ENCODE measurements at places on chromosomes 5 and 9.

GRCh38 chr9:121786543-121786948, 135.1 kb downstream of the DAB2IP start:
- DNase-seq, result no peak

DNA sequence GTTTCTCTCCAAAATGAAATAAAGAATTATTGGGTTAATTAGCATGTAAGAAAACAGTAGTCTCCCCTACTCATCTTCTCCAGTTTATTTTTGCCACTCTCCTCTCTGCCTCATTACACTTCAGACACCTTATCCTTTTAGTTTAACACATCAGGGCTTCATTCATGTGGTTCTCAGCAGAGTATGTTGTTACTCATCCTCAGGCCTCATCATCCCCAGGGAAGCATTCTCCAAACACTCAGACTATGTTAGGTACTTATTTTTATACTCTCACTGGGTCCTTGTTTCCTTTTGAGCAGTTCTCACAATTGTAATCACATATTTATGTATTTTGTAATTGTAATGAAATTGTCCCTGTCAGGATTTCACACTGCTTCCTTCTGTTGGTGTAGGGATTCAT, 470.5 kb downstream of the PDE4D start:
- peak; percentile 53 for DNase-seq

DNA sequence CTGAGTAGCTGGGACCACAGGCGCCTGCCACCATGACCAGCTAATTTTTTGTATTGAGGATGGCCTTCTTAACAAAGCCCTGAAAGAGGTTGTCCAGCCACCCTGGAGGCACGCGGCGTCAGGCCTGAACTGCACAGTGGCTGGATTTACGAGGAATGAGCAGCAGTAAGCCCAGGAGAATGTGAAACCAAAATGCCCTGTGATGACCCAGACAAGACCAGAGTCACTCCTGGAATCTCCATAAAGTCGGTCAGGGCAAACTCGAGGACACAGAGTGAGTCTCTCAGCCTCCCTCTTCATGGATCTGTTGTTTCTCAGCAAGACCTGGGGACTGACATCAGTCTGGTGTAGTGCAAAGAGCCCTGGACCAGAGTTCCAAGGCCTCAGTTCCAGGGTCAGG, 53.2 kb upstream of the C5orf58 start:
- no peak for DNase-seq

- no peak for DNase-seq
These were observed 341.8 kb downstream of the NFIB start for GRCh38 chr9:13971966-13972655.

DNA sequence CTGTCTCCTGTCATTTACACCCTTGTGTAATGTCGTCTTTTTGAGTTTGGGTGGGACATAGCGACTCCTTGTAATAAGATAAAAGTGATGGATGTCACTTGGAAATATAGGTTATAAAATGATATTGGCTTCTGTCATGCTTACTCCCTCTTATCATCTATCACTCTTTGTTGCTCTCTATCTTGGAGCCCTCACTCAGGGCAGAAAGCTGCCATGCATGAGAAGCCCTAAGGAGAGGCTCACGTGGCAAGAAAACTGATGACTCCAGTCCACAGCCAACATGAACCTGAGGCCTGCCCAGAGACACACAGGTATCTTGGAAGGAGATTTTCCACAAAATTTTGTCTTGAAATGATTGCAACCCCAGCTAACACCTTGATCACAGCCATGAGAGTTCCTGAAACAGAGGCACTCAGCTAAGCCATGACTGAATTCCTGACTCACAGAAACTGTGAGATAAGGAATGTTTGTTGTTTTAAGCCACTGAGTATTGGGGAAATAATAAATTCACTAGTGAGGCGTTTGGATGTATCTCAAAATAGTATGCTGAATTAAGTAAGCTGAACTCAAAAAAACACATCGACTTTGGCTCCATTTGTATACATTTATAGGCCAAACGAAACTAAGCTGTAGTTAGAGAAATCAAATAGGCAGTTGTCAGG, 216.7 kb downstream of the CDH18 start:
- no peak for DNase-seq

GRCh38 chr9:124776954-124777648, at the start of gene OLFML2A:
Gene OLFML2A, plus strand, starts transcription at chr9:124777133. Its CDS starts 138 bp downstream, at chr9:124777271.
- peak; percentile 8 for DNase-seq

GRCh38 chr9:73116880-73117279, 34.8 kb upstream of the ANXA1 start:
- no peak for DNase-seq

- no peak for DNase-seq
These were observed 7.3 kb upstream of the RANBP17 start for GRCh38 chr5:170854566-170854965.

DNA sequence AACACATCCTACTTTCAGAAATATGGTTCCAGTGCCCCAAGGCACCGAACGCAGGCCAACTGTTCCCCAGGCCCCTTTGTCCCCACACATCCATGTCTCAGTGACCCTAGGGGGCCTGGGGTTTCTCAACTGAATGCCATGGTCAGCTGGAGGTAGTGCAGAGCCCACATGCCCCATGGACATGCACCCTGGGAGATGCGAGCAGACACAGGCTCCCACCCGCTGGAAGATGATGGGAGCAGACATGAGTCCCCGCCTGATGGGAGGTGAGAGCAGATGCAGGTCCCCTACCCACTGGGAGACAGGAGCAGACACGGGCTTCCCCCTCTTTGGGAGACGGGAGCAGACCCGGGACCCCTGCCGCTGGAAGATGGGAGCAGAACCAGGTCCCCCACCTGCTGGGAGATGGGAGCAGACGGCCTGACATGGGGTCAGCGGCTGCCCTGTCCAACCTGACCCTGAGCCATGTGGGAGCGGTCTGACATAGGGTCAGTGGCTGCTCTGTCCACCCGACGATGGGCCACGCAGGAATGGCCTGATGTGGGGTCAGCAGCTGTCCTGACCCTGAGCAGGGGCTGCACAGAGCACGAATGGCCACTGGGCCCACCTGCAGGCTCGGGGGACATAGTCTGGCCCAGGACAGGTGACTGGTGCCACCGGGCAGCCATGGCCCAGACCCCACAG, 18.4 kb downstream of the ZDHHC11B start:
- DNase-seq, result no peak

DNA sequence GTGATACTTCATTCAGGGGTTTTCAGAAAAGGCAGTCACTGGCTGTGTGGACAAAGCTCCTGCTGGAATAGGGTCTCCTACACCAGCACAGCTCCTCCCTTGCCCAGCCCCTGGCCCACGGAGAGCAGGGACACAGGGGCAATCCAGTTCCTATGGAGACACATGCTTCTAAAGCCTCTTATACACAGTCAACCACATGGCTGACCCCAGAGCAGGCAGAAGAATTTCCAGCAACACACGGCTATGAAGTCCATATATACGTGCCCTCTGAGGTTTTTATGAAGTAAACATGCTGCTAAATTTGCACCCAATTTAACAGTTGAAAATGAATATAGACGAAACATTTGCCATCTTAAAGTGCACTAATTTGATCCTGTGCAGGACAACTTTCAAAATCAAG, 19.4 kb downstream of the PSMB7 start:
- DNase-seq, result no peak

- DNase-seq, result no peak
These were observed 734.8 kb downstream of the TLE1 start for GRCh38 chr9:80954521-80954920.

GRCh38 chr5:134145041-134145757, 30.7 kb downstream of the TCF7 start:
- no peak for DNase-seq

DNA sequence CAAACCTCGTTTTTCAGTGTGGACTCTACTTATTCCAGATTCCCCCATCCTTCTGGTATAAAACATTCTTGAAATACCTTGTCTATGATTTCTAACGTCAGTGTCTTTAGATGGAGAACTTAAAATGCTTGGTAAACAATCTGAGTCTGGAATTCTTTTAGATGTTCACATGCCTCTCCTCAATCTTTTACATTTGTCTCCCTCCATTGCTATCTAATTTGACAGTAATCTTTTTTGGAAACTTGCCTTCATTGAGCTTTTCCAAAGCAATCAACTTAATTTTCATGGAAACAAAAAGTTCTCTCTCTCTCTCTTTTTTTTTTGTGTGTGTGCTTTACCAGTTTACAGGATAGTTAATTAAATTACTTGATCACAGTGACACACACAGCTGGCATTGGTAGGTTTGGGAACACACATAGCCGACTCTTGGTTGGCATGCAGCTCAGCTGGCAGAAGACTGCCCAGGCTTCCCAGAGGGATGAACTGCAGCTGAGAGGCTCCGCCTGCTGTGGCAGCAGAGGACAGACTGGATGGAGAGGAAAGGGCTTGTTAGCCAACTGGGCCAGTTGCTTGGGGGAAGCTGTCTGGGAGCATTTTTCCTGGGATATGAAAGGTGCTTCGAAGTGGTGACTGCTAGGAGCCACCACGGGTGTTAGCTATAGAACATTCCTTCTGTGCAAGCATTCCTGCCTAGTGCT, 271.3 kb downstream of the ZSWIM6 start:
- peak; percentile 7 for DNase-seq

DNA sequence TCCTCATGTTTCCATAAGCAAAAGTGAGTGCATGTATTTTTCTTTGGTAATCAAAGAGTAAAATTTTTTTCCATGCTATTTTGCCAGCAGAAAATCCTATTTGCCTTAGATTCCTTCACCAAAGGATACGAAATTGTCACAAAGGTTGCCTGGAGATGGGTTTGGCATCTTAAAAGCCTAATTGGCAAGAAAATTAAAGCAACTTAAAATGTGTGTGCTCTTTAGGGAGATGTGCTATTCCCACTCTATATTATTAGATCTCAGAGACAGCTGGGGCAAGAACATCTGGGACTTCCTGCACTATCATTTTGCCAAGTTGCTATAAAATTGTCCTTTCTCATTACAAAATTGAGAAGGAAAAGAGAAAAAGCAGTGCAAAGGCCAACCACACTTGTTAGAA, 146.1 kb downstream of the PLCXD3 start:
- no peak for DNase-seq

DNA sequence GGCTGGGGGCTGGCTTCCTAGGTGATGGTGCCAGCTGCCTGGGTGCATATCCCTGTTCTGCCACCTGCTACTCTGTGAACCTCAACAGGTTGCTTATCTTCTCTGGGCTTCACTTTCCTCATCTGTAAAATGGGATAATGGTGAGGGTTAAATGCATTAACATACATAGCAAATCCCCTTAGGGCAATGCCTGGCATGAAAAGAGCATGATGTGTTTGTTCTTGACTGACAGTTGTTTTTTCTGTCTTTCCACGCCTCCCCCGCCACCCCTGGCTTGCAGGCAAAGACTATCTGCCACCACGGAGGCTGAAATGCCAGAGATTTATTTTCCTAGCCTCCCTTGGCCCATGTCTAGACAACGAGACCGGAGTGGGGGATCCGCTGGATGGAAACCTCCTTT, 280.5 kb downstream of the NSG2 start:
- DNase-seq, result no peak

DNA sequence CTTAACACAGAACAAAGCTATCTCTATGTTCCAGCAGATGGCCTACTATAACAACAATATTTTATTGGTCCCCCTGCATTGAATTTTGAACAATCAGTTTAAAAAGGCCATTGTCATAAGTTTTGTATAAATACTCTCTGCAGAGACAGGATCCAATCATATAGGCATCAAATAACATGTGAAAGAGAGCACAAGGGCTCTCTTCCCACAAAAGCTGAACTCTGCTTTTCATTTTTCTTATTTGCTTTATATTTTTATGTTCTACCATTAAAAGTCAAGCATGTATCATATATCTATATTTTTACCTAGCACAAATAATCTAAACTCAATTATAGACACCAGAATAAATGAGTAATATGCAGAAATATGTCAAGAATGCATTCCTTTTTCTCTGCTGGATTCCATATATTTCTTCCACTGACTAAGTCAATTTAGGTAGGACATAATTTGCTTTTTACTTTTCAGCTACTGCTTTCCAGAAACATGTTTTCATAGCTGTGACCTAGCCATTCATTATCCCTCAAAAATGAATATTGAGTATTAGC, 143.6 kb downstream of the CDH9 start:
- no peak for DNase-seq

DNA sequence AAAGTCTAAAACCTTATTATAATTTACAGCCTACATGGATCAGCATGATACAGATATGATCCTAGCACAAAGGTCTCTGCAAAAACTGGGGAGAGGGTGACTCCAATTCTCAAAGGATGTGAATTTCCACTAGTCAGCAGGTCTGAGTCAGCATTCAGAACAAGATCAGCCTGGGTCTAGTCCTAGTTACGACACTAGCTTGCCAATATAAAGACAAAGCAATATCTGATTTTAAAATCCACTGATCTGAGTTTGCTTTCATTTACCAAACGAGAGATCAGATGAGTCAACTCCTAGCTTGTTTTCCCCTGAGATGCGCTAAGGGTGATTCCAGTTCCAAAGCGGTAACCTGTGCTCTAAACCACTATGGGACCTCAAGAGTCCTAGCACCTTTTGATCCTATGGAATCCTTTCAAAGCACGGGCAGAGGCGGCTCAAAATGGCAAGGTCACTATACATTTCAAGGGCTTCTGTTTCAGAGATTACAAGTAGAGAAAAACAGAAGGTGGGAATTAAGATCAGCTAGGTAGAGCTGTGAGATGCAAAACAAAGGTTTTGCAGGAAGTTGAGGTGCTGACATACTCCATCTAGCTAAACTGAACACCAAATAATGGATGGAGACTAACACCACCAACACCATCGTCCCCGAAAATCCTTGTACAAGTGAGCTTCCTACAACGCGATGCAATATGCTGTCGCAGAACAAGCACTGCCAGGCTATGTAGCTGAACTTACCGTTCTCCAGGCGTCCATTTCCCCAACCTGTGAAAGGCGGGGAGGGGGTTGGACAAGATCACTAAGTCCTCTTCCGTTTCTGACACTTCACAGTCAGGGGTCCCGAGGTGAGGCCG, 906 bp downstream of the SLC25A51 start:
- peak; percentile 75 for DNase-seq

GRCh38 chr9:89465726-89466308, 32.1 kb downstream of the SEMA4D start:
- no peak for DNase-seq

- DNase-seq, result no peak
These were observed 94.3 kb downstream of the PRKACG start for GRCh38 chr9:68919661-68920060.

DNA sequence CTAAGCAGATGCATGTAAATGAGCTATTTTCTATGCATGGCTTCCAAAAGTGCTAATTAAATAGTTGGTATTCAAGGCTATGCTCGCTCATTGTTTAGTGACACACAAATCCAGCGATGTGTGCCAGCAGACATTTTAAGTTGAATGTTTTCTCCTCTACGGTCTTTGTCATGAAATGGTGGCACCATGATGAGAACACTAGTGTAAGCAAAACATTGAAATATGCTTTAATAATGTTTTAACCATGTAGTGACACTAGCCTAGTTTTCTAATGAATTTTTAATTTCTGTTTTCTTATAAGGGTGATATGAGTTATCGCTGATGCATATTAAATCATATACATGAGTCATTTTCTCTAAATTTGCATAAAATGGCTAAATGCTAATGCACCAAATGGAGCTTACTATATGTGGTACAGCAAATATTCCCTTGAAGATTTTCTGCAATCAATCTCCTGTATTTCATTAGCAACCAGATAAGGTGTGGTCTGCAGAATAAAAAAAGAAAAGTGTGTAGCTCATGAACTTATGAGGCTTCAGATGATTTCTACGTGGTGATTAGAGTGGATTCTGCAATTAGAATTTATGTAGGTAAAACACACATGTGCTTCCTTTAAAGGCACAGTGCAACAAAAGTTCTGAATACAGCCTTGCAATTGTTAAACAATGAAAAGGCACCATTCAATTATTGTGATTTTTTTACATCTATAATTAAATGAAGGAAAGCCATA, 226.6 kb downstream of the MEF2C start:
- no peak for DNase-seq
